ENCODE measurements at places on chromosomes 7 and 10. TPM values are rescaled to one million over a fixed set of nuclear protein-coding genes. Genes with fewer than 3 reads are reported as not detected.

The ATRNL1 gene
- total RNA-seq, result 24.6 TPM

The CFAP70 gene
- total RNA-seq, result 3.4 TPM

DNA sequence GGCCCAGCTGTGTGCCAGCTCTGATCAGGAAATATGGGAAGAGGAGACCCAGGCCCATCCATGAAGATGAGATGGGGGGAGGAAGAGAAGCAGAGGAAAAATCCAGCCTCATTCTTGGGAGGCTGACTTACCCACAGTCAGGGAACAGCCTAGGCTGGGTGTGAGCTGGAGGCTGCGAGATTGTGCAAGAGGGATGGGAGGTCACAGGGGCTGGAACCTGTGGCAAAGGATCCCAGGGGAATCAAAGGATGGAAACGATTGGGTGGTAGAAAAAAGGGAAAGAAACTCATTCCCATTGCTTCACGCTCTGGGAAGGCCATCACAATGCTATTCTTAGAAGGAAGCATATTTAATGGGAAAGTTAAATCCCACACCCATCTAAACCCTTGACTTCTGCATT, 26.7 kb upstream of the CRHR2 start:
- no peak overlapping the region for H3K4me3 ChIP-seq
- no peaks in the 10 kb centered on the region for H3K4me1 ChIP-seq
- H3K27me3 ChIP-seq, result no peaks in the 10 kb centered on the region
- H3K27ac ChIP-seq, result no peak overlapping the region
- H3K36me3 ChIP-seq, result no peaks in the 10 kb centered on the region
- DNase-seq, result no peak

- H3K27me3 ChIP-seq, result no peaks in the 10 kb centered on the region
- no peak overlapping the region for H3K4me3 ChIP-seq
- H3K4me1 ChIP-seq, result no peaks in the 10 kb centered on the region
- no peak for DNase-seq
These were observed 26.8 kb downstream of the ZC3HC1 start for GRCh38 chr7:130024390-130024789.

All from thoracic aorta (tissue), 2 donors.